ENCODE measurements at places on chromosomes 3 and 15.

GRCh38 chr15:51119120-51119519 is 24.4 kb upstream of the TNFAIP8L3 start:
- DNase-seq, result peak; percentile 26

DNA sequence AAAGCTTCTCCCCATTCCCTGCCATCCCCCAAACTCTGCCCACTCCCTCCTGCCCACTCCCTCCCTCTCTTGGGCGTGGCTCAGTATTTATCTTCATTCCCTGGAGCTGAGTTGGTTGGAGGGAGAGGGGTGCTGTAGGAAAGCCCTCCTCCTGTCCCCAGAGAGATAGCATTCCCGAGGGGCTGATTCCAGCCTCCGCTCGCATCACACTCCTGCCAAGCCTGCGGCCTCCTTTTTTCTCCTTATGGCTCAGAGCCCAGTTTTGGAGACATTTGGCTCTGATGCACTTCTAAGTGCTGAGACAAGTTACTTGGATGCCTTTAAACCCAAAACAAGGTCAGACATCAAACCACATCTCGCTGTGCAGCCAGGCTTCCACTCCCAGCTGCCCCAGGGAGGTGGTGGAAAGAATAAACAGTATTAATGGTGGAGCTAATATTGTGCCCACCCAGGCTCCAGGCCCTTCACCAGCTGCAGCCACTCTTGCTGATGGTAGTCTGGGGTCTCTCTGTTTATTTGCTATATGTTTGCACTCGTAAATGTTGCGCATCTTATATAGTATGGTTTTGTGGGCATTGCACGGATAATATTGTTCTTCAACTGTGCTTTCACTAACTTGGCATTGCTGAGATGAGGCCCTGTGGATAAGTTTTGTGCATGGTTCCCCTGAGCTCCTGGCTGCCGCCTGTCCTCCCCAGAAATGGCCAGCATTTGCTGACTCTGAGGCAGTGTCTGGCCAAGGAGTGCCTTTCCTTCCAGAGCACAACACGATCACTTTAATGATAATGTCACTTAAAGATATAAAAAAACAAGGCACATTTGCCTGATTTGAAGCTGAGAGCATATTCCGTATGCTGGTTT is 157.2 kb downstream of the LRRC28 start:
- DNase-seq, result no peak

- peak; percentile 36 for DNase-seq
Observed at GRCh38 chr3:632571-633170, 436.1 kb downstream of the CHL1 start.

DNA sequence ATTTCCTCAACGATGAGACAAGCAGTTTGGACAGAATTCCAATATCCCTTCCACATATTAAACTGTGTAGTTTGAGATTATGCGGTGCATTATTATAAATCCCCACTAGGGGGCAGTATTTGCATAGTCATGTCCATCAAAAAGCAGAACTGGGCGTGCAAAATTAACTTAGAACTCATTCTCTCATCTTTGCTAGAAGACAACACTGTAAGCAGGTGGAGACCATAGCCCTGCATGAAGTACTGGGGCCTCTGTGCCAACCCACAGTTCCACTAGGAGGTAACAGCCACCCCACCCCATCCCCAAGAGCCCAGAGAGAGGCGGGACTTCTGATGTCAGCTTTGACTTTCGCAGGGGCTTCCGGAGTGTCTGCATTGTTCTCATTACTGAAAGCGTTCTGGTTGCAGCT is 106.6 kb upstream of the TMC3 start:
- DNase-seq, result peak; percentile 66

DNA sequence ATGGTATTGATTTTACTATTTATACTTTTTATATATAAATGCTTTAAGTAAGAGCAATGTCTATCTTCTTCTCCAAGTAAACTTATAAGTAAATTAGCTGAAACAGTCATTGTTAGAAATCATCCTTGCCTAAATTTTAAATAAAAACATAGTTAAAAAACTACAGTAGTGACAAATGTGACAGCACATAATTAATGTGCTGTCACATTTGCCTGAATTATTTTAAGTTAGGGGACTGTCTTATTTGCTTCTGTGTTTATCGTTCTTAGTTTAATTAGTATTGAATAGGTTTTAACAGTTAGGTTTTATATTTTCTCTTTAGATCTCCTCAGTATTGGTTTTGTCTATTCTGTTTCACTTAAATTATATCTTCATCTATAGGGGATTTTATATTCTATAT is 36.1 kb downstream of the SLMAP start:
- DNase-seq, result no peak

- no peak for DNase-seq
Observed at GRCh38 chr15:80452166-80452565, 48.0 kb downstream of the ARNT2 start.

Measured in ELR (cell line).